HT-29 (cell line): ENCODE measurements at places on chromosomes 6 and 20. TPM values are rescaled to one million over a fixed set of nuclear protein-coding genes. Genes with fewer than 3 reads are reported as not detected.
A peak's percentile ranks its signal among the peaks of the same experiment; 100 is the strongest.

GRCh38 chr20:62387933-62388635 is 1.2 kb downstream of the RPS21 start:
- DNase-seq: no peak

The DLL1 gene
- total RNA-seq: 2.2 and 2.6 TPM in 2 replicates

The TREM2 gene
- not detected in 2 replicates for total RNA-seq

- peak; percentile 73 for DNase-seq
Measured at GRCh38 chr6:148144917-148145521, 197.6 kb upstream of the SASH1 start.

- peak; percentile 51 for DNase-seq
Measured at GRCh38 chr6:39029156-39030011, 19.2 kb upstream of the GLP1R start.

The RIN2 gene
- 26.6 and 31.9 TPM in 2 replicates for total RNA-seq

The CNR1 gene
- not detected in 2 replicates for total RNA-seq

The KCNQ5 gene
- total RNA-seq: not detected in 2 replicates
